Suppressor macrophage treated with lipopolysaccharide for 4 hours (primary cell): ENCODE measurements at places on chromosomes 4 and X.

GRCh38 chrX:76919761-76920160 is 492.3 kb downstream of the MAGEE1 start:
- DNase-seq: no peak

- DNase-seq: no peak
Observed at GRCh38 chrX:5337160-5337559, 891.5 kb downstream of the NLGN4X start.

- DNase-seq: no peak
Observed at GRCh38 chrX:15751155-15751819, 13.2 kb downstream of the CA5B start.

DNA sequence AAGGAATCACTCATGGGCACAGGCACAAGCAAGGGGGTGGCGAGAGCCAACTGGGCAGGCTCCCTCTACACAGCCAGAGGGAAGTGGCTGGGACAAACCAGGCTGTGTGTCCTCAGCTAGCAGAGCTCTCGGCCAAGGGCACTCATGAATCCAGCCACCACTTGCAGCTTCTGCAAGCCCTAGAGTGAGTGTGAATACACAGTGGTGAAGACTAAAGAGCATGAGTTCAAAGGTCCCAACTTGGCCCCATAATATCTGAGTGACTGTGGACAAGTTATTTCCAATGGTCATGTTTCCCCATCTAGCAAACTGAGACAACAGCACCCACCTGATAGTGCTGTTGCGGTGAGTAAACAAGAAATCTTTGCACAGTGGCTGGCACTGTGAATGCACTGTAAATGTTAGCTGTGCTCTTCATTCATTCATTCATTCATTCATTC is 51.7 kb downstream of the ADGRG2 start:
- no peak for DNase-seq

DNA sequence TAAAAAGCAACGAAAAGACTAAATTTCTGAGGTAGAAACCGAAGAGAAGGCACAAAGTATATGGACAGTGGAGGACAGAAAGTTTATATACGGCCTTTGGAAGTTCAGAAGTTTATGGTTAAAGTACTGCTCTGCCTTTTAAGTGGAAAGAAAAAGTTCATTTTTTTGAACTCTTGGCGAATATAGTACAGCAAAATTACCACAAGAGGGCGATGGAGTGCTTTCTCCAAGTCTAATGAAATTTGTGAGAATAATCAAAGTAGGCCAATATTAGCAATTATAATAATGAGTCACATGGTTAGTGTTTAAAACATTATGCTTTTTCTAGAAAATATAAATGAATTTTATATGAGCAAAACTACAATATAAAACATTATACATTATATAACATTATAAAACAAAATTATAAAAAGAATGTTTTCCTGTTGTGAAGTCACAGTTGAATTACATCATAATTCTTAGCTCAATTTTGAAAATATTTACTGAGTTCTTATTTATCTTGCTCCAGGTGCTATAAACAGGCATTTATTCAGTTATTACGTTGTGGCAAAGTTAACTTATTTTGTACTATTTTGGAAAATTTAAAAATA is 136.2 kb upstream of the BMPR1B start:
- peak; percentile 58 for DNase-seq

DNA sequence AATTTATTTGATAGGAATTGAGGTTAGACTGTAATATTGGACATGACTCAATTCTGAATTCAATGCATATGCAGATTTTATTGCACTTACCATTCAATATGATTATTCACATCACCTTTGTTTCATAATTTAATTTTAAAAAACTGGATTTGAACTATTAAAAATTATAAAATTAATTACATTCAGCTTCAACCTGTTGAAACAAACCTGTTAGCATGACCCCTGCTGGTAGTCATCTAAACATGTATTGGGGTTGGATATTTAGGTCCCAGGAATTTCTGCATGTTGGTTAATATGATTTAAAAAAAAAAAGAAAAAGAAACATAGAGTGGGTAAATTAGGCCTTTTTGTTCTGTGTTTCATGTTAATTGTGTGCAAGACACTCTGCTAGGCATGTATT is 85.9 kb downstream of the ARSJ start:
- peak; percentile 9 for DNase-seq

- DNase-seq: no peak
Observed at GRCh38 chr4:140644470-140645185, 75.9 kb upstream of the UCP1 start.

DNA sequence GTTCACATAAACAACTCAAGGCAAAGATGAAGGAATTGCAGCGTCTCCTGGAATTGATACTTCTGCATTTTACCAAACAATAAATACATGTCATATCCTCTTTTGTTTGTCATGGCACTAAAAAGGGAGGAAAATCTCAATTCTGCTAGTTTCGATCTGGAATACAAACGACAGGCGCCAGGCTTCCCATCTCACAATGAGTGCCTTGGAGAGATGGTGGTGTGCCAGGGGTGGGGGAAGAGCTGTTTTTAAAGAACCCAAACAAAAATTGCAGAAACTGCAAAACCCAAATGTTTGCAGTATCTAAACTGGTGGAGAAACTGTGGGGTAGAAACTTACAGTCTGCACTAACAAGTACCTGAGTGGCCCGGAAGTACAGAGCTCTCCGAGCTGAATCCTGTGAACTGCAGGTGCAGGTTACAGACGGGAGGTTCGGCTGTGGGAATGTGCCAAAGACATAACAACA is 53.0 kb upstream of the KLF3 start:
- peak; percentile 42 for DNase-seq

- DNase-seq: no peak
Observed at GRCh38 chrX:140477987-140478386, 26.9 kb downstream of the SOX3 start.

DNA sequence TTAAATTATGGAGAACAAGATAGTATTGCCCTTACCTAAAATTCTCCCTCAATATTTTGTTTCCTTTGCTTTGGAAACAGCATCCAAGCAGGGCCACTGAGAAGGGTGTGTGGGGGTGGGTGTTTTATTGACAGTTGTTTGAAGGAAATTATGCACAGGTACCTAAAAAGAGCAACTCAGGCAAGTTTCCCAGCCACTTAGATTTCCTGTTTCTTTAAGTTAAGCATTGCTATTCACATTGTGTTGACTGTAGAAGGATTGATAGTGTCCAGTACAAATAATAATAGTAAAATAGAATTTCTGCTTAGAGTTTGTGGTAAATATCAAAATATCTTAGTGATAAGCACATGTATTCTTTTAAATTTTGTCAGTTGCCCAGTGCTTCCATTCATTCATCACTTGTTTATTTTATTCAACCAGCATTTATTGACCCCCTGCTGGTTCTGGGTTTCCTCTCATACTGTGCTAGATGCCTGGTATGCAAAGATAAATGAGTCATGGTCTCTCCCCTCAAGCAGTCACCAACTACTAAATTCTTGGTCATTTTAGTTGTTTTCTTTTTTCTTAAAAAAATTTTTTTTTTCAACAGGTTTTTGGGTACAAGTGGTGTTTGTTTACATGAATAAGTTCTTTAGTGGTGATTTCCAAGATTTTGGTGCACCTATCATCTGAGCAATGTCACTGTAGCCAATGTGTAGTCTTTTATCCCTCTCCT is 50.0 kb downstream of the GALNT7 start:
- DNase-seq: no peak

DNA sequence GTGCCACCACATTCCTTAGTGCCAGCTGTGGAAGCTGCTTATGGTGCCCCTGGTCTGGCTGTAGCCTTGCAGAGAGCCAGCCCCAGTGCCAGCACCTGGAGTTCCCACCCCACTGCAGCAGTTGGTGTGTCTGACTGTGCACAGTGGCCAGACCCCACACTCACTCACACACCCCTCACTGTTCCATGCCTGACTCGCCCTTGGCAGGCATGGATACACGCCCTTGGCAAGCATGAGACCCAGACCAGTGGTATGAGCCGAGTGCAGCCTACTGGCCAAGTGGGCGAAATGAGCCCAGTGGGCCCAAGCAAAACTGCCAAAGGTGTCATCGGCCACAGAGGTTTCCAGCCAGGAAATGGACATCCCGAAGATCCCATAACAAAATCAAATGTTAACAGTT is 27.4 kb downstream of the NAA11 start:
- DNase-seq: no peak

DNA sequence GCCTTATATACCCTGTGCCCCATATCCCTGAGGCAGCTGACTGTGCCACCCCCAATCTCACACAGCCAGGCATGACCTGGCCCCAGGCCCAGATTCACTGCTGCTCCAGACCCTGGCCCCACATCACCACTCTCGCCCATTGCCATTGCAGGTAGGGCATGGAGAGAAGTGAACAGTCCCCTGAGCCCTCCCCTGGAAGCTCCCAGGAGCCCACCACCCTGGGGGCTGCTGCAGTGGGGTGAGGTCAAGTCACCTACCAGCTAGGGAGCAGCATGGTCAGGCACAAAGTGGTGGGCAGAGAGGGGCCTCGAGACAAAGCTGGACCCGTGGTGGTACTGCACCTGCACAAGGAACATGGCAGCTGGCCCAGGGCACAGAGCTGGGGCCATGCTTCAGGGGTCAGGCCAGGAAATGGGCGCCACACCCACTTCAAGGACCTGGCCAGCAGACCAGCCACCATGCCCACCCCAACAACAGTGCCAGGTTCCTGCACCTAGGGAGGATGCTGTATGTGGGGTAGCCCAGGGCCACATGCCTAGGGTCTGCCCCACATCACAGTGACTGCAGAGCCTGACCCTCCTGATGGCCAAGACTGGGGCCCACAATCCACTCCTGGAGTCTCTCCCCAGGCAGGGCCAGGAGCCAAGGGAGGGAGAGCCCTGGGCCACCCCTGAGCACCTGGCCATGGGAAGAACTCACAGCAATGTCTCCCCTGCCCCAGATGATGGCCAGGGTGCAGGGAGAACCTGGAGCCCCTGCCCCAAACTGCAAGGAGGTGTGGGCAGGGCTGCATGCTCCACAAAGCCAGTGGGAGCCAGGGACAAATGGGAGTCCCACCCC is 58.5 kb downstream of the COX18 start:
- DNase-seq: no peak

DNA sequence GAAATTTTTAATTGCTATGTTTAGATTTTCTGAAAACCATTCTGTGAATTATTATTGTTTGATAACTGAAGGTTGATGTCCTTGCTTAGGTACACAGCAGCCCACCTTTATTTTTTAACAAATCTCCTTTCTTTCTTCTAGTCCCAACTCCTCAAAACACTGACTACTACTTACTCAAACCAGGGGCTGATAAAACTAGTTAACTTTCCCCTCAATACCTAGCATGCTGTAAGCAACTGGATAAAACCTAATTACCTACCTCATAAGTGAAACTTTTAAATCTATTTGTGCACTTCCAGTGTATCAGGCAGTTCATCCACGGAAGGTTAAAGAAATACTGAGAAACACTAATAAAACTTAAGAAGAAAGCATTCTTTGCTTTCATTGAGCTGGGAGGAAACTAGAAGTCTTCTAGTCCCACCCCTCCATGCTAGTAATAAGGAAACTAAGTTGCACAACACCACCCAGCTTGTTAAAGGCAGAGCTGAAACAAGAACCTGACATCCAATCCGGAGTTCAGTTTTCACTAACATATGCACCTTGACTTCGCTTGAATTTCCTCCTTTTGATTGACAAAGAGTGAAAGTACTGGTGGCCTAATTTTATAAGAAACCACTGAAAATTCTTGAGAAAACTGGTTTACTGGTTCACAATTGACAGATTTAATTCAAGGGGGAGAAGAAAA is 180.2 kb upstream of the TET2 start:
- peak; percentile 93 for DNase-seq

DNA sequence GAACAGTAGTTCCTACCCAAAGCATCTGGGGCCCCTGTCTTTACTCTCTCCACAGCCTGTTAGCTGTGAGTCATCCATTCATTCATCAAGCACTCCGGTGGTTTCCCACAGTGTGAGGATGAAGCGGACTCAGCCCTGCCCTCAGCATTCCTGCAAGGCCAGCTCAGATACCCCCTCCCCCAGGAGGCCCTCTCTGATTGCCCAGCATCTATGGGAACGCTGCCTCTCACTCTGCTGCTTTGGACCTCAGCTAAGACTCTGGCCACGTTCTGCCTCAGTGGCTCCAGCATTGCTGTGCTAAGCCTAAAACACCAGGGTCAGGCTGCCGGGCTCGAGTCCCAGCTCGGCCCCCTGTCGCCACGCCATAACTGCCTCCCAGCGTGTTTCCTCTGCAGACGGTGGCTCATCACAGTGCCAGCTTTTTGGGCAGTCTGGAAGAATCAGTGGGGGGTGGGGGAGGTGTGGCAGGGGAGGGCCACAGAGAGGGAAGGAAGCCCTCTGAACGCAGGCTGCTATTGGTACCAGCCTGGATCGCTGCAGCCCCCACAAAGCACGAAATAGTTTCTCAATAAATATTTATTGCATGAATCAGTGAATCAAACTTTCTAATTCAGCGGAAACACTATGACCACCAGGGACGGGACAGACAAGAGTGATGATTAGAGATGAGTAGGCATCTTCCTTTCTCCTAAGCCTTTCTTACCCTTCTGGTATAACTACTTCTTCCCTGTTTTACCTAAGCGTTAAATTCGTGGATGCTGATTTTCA is 74.4 kb downstream of the SORCS2 start:
- DNase-seq: no peak

DNA sequence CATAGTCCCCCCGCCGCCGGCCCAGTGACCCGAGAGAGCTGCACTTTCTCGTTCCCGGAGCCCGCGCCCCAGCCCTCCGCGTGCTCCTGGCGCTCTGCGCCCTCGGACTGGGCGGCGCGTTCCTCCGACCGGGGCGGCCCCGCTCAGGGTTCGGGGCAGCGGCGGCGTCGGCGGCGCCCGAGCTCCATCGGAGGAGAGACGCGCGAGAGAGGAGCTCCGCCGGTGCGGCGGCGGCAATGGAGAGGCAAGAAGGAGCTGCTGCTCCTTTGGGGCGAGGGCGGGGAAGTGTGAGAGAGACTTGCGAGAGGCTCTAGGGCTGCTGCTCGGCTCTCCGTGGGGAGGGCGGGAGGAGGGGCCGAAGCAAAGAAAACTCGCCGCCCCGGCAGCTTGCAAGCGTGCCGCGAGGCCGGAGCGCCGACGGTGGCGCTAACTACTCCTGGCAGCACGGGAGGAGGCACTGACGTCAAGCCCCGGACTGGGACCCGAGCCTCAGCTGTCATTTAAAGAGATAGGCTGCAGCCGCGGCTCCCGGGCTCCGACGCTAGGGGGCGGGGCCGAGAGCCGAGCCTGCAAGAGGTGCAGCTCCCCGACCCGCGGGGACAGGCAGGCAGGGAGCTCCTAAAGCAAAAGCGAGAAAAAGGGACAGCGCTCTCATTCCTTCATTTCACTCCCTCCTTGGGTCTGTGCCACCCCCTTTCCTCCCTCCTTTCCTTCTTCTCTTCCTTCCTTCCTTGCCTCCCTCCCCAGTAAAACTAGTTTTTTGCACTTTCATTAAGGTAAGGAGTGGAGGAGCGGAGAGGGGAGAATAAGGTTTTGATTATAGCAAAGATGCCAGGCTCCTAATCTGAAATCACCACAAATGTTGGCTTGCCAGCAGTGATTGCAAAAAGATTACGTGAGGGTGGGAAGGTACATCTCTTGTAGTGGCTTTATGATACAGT is at the start of gene KCTD8:
TSS of gene KCTD8 (minus strand) at position 289 of the 941 bp plus-strand sequence.
- DNase-seq: peak; percentile 64

DNA sequence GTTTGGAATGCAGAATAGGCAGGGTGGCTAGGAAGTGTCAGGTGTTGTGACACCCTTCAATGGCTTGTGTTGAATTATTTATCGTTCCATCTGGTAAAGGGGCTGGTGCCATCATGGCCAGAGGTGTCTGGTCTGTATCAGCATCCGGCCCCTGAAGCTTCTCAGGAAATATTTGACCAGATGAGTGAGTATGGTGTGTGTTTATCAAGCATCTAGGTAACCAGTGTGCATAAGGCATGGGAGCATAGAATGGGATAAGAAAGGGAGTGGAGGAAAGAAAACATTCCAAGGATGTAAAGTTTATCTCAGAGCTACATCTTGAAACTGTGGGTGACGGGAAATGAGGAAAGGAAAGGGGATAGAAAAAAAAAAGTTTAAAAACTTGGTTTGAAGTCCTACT is 109.4 kb downstream of the KLHL4 start:
- no peak for DNase-seq
